ENCODE measurements at places on chromosomes 1 and 21.

DNA sequence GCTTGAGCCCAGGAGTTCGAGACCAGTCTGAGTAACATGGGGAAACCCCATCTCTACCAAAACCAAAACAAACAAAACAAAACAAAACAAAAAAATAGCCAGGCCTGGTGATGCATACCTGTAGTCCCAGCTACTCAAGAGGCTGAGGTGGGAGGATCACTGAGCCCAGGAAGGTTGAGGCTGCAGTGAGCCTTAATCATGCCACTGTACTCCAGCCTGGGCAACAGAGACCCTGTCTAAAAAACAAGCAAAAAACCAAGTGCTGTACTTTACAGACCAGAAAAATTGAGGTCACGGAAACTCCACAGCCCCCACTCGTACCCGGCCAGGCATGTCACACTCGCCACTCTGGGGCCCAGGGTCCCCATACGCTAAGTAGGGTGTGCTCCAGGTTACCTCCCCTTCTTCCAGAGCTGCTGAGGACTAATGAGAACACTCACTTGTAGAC, 22.9 kb downstream of the ATP2B4 start:
- no peak for DNase-seq

DNA sequence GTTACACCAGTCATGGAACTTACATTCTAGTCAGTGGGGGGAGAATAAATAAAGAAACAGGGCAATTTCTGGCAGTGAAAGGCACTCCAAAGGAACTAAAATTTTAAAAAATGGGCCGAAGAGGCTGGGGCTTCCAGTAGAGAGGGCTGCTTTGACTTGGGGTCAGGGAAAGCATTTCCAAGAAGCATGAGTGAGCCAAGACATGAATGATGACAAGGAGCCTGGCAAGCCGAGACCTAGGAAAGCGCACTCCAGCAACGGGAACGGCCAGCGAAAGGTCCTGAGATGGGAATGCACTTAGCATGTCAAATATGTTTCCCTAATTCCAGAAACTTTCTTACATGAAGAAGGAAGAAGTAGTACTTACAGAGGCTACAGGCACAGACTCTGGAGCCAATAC, 95.4 kb upstream of the NGF start:
- no peak for DNase-seq

DNA sequence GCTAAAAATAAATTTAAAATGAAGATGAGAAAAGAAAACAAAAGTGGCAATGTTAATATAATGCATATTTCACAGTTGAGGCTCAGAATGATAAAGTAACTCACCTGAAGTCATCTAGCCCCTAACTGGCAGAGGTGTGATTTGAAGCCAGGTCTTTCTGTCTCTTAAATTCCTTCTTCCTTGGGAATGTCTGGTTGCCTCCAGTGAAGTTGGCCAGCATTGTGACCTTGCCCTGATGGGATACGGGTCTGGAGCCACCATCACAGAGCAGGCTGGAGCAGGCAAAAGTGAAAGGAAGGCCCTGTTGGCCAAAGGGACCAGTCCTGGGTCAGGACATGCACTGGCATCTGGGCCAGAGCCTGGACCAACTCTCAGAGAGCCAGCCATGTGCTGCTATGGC, 111.7 kb downstream of the EPHB2 start:
- no peak for DNase-seq

DNA sequence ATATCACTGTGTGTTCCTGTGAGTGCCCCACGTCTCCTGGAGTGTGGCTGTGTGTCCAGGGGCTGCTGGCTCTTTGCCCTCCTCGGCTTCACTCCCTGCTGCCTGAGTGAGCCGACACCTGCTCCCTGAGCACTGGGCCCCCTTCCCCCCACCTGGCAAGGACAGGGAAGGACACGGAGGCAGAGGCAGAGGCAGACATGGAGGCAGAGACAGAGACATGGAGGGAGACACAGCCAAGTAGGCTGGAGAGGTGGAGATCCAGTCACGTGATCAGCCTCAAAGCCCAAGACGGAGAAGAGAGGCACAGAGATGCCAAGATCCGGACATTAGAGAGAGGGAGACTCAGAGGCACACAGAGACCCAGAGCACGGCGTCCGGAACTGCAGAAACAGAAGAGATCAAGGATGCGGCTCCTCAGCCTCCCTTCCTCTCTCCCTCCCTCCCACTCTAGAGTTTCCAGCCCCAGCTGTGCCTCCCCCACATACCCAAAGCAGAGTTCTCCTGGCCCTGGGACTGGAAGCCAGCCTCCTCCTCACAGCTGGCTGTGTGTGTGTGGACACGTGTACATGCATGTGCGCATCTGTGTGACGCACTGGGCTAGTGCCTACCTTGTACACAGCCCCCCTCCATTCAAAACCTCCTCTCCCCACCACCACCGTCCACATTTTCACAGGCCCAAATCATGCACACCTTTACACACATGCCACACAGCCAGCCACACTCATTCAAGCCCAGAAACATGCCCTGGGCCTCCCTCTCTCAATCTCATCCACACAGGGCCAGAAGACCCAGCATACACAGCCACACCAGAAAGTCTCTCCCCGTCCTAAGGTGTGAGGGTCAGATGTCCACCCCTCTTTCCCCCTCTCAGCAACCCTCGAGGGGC, 39.1 kb upstream of the WASF2 start:
- no peak for DNase-seq

DNA sequence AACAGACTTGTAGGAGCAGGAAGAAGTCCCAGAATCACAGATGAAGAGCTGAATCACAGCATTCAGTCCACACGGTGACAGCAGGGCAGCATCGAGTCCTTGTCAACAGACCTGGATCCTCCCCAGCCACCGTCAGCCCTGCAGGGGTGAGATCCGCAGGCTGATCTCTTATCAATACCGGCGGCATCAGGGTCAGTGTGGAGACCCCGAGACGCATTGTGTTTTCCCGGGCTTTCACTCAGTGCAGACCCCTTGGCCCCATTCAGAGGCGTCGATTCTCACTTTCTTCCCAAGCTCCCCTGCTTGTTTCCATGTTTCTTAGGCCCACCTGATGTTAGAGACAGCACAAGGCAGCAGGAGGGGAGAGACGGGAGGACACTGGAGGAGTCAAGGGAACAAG, 609.6 kb downstream of the PTPRU start:
- no peak for DNase-seq

GRCh38 chr21:45292399-45293219, 4.9 kb upstream of the POFUT2 start:
- DNase-seq = peak; percentile 35

- no peak for DNase-seq
Measured at GRCh38 chr1:115764541-115764940, 4.0 kb downstream of the CASQ2 start.

GRCh38 chr1:167229719-167230385, 9.2 kb downstream of the POU2F1 start:
- no peak for DNase-seq

DNA sequence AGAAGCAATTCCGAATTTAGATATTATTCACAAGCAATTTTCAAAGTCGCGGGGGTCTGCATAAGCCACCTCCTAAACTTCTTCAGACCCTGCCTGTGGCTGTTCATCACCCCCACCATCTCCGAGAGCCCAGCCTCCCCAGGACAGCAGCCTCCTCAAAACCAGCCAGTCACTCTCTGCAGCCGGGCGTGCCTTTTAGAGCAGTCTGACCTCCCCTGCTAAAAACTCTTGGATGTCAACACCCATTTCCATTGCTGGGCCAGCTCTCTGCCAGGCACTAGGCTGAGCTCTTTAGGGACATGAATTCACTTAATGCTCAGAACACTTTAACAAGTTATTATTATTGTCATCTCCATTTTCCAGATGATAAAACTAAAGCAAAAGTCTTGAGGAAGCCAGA, 11.7 kb downstream of the ADPRS start:
- DNase-seq = no peak

DNA sequence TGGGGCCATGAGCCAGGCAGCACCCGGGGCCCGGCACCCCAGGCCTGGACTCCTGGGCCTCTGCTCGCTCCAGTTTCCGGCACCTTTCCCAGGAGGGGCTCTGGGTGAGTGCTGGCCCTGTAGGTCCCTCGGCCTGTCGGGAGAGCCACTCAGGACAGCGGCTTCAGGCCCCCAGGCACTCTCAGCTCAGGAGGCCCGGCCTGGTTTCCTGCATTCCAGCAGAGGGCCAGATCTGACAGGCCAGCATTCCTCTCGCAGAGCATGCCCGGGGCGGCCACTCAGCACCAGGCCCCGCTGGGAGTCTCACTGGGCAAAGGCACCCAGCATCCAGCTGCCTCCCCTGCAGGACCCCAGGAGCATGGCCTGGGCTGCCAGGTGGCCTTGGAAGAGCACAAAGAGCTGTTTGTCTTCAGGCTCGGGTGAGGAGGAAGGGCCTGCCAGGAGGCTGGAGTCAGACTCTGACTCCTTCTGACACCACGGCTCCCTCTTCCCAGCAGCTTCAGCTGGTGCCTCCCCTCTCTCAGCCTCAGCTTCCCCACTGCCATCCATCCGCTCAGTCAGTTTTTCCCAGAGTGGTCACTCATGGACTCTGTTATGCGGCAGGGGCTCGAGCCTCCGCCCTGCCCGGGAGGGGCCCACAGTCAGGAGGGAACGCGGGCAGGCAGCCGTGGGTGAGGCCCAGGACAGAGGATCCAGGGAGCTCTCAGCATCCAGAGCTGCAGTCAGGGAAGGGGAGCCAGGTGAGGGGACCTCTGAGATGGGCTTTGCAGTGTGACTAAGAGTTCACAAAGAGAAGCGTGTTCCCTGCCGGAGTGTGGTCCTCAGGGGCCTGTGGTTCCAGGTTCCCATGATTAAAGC, 51.7 kb downstream of the WNT9A start:
- DNase-seq = no peak

DNA sequence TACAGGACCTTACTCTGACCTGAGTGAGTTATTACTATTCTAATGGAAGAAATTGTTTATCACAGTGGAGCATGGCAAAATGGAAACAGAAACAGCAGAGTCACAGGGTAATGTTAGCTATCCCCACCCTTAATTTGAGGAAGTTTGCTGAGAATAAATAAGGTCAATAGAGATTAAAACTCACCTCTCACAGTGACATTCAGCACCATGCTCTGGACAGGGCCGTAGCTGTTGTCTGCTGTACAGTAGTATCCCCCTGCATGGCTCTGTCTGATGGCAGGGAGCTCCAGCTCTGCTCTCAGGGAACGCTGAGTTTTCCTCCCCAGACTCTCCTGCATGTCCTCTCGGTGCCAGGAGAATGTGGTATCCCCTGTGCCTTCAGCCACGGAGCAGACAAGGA, 11.9 kb downstream of the FCRL4 start:
- DNase-seq = no peak

DNA sequence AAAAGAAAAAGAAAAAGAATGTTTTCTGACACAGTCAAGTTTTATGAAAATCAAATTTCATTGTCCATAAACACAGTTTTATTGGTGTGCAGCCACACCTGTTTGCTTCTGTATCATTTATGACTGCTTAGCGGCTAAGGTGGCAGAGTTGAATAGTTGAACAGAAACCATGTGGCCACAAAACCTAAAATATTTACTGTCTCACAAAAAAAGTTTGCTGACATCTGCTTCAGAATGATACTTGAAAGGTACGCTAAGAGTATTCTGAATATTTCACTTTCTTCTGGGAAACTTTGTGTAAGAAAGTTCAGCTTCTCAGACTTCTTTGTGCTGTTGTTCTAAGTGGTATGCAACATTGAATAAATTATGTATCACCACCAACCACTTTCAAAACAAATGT, 6.2 kb downstream of the KCNK1 start:
- no peak for DNase-seq
